ENCODE measurements at places on chromosomes 7 and 10. TPM values are rescaled to one million over a fixed set of nuclear protein-coding genes. Genes with fewer than 3 reads are reported as not detected.

- H3K36me3 ChIP-seq: no peaks in the 10 kb centered on the region
- no peaks in the 10 kb centered on the region for H3K4me1 ChIP-seq
- no peak overlapping the region for H3K27ac ChIP-seq
- H3K4me3 ChIP-seq: no peak overlapping the region
- DNase-seq: peak; percentile 76
- H3K27me3 ChIP-seq: no peaks in the 10 kb centered on the region
Measured at GRCh38 chr7:158325530-158326381, 261.9 kb downstream of the PTPRN2 start.

The TMEM236 gene
- polyA plus RNA-seq: 0.09 TPM

DNA sequence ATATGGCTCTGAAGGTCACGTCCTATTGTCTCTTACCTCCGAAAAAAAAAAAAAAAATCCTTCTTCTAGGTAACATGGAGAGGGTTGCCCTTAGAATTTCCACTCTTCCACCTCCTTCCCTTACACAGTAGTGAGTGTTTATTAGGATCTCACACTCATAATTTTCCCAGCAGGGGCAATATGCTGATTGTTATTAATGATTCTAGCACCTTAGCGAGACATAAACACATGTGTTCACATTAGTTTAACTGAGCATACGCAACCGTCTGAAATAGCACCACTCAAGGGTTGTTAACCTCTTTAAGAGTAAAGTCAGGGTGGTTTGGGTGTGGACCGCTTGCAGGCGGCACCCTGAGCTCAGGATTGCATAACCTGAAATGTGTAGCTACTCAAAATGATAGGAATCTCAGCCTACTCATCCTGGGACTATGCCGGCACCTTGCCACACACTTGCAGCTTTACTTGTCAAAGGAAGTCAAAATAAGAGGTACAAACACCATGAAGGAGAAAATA lies 52.2 kb downstream of the CPEB3 start:
- no peaks in the 10 kb centered on the region for H3K27me3 ChIP-seq
- peaks cover 2% of the 10 kb centered on the region for H3K4me1 ChIP-seq
- peak overlapping the region; percentile 88 for H3K27ac ChIP-seq
- H3K36me3 ChIP-seq: no peaks in the 10 kb centered on the region
- peak overlapping the region; percentile 98 for H3K4me3 ChIP-seq

GRCh38 chr10:51097546-51097945 lies 23.3 kb downstream of the PRKG1 start:
- no peak overlapping the region for H3K4me3 ChIP-seq
- no peaks in the 10 kb centered on the region for H3K36me3 ChIP-seq
- H3K27ac ChIP-seq: no peak overlapping the region
- no peaks in the 10 kb centered on the region for H3K27me3 ChIP-seq
- no peak for DNase-seq

DNA sequence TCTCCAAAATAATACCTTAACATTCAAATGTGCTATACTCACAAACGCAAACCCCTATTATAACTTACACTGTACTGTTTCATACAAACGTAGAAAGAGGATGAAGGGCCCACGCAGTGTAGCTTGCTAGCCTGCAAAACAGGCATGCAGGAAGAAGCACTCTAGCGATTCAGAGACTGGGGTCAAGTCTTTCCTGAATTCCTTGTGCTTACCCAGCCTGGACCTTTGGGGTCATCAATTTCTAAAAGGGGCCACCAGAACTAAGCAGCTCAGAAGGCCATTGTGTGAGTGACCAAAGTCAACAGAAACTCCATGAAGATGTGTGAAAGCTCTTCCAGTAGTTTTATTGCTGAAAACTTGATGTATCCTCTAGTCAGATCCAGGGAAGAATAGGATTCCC lies 111.9 kb downstream of the SVIL start:
- DNase-seq: no peak
- H3K36me3 ChIP-seq: peaks cover 4% of the 10 kb centered on the region
- H3K27me3 ChIP-seq: no peaks in the 10 kb centered on the region
- peak overlapping the region; percentile 53 for H3K4me3 ChIP-seq
- peaks cover 9% of the 10 kb centered on the region for H3K4me1 ChIP-seq

DNA sequence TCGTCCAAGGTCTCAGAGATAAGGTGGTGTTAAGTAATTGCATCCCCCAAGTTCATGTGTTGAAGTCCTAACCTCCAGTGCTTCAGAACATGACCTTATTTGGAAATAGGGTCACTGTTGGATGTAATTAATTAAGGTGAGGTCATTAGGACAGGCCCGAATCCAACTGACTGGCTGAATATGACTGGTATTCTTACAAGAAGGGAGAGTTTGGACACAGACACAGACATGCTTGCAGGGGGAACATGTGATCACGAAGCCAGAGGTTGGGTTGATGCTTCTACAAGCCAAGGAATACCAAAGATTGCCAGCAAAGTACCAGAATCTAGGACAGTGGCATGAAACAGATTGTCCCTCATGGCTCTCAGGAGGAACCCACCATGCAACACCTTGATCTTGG lies 173.5 kb upstream of the LYZL2 start:
- H3K27me3 ChIP-seq: no peaks in the 10 kb centered on the region
- no peak for DNase-seq
- no peaks in the 10 kb centered on the region for H3K4me1 ChIP-seq
- H3K27ac ChIP-seq: no peak overlapping the region
- H3K4me3 ChIP-seq: no peak overlapping the region

GRCh38 chr7:134431815-134432214 lies 27.1 kb downstream of the AKR1B1 start:
- no peak for DNase-seq
- H3K27ac ChIP-seq: no peak overlapping the region
- peak overlapping the region; percentile 62 for H3K4me3 ChIP-seq
- H3K27me3 ChIP-seq: no peaks in the 10 kb centered on the region

GRCh38 chr10:131695496-131696165 lies 205.2 kb upstream of the PPP2R2D start:
- H3K27me3 ChIP-seq: no peaks in the 10 kb centered on the region
- no peaks in the 10 kb centered on the region for H3K36me3 ChIP-seq
- no peaks in the 10 kb centered on the region for H3K4me1 ChIP-seq
- no peak overlapping the region for H3K4me3 ChIP-seq
